T-cell (primary cell): ENCODE measurements at places on chromosomes 2 and 18.

- DNase-seq, result no peak
These were observed 79.9 kb upstream of the ITGB6 start for GRCh38 chr2:160279813-160280465.

DNA sequence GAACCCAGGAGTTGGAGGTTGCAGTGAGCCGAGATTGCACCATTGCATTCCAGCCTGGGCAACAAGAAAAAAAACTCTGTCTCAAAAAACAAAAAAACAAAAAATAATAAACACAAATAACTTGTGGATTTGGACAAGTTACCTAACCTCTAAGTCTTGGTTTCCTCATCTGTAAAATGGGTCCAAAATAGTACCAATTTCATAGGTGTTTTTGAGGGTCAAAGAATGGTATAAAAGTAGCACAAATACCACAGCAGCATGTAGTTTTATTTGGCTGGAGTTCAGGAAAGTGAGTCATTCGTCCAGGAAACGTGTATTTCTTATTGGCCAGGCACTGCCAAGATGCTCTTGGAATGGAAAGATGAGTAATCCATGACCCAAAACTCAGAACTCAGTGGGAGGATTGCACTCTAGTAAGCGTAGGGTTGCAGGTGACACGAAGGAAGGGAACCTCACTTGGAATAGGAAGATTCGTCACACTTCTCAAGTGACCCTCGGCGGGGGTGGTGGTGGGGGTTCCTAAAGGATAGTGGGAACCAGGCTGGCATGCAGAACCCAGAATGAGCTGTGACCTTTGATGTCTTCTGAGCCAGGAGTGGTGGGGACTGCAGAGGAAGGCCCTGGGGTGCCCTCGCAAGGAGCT, 24.4 kb downstream of the GRHL1 start:
- no peak for DNase-seq

- no peak for DNase-seq
These were observed 25.0 kb upstream of the COPS8 start for GRCh38 chr2:237060534-237061312.

GRCh38 chr2:108455571-108455970, 6.6 kb downstream of the GCC2 start:
- no peak for DNase-seq

DNA sequence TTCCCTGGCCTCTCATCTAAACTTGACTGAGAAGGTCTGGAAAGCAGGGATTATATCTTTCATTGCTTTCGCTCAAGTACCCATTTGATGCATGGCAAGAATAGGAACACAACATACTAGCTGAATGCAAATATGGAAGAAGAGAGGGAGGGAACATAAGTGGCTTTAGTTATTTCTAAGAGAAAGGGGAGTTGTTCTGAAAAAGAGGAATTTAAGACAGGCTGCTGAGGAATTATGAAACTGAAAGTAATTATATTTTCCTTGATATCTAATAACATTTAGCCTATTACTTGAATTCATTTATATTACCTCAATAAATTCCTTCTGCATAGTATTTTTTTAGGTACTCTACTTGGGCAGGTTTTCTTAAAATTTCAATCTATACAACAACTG, 105.8 kb upstream of the TTN start:
- DNase-seq, result no peak

DNA sequence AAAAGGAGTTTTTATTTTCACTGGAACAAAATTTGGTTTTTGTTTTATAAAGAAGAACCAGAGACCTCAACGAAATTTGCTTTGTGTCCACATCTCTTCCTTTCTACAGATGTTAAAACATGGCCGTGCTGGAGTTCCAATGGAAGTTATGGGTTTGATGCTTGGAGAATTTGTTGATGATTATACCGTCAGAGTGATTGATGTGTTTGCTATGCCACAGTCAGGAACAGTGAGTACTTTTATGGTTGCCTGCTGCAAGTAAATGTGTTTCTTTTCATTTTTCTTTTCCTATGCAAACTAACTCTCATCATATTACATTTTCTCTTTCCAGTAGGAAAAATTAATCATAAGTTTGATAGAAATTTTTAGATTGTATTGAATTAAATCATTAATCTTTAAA, 48.4 kb upstream of the TBR1 start:
- DNase-seq, result no peak

DNA sequence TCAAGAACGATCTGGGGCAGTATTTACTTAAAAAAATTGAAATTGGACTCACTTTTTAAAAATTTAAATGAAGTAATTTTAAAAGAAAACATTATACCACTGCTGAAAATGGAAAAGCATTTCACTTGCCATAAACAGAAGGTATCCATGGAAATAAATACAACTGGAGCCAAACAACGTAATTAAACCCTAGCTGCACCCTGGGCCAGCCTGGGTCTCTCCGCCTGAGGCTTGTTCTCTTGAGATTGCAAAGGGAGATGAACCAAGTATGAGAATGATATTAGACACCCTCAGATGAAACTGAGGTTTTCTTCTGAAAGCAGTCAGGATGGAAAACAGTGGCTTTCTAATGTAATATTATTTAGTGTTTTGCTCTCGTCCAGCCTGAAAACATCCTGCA, 264.4 kb downstream of the KCNE4 start:
- no peak for DNase-seq

DNA sequence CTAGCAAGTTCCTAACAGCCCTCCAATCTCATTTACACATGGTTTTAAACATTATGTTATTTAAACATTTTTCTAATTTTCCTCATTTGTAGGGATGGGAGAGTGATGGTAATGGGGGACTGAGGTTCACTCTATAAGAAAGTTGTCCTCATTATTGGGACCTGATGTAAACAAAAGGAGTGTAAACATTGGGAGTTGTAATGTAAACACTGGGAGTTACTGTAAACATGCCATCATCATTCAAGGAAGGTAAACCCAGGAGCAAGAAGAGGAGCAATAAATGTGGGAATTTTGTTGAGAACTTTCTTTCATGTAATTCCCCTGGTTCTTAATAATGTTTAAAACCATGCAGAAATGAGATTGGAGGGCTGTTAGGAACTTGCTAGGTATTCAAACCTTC, 17.8 kb downstream of the RFTN2 start:
- DNase-seq, result no peak

- DNase-seq, result no peak
These were observed 81.1 kb downstream of the TRIB2 start for GRCh38 chr2:12797815-12798214.

DNA sequence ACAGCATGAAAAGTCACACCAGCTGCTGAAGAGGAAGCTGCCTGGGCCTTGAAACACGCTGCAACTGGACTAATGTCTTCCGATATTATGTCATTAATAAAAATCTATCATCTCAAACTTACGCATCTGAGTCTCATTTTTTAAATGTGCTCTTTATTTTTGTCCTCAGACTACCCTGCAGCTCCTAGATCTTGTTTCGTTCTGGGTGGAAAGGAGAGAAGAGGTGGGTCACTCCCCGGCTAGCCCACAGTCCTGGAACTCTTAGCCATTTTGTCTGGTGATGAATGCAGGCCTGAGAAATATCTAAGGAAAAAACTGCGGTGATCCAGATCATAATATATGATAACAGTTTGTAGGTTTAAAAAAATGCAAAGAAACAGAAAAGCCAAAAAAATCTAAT, 73.3 kb downstream of the TXNL1 start:
- DNase-seq, result no peak

DNA sequence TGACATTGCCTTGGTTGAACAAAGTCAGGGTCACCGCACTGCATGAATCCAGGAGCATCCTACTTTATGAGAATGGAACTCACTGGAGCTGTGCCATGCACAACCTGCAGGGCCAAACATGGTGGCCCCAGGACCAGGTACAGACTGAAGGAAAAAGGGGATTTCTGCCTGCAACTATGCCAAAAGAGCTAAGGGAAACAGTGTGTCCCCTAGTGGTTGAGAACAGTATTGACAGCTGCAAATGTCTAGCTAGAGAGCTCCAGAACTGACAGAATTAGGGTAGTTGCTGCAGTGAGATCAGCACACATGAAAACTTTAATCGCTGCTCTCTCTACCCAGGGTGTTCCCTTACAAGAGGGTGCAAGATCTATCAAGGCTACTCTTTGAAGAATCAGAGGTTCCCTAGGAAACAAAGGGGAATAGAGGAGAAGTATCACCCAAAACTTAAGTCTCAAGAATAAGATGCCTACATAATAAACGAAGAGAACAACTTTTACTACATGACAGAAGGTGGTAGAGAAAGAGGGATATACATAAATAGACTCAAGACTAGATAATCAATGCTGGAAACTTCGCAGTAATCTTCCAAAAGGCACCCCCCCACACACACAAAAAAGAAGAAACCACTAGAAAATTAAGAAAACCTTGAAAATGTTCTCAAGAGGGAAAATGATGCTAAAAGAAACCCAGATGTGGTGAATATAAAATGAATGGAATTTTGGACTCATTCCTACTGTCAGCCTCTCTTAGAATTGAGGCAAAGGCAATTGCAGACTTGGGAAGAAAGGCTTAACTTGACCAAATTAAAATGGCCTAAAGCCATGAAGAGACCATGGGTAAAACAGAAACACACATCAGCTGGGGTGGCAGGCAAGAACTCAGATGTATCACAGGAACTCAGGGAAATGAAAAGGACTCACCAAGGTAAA, 43.6 kb upstream of the IHH start:
- no peak for DNase-seq

GRCh38 chr2:14501061-14501460, 131.5 kb upstream of the LRATD1 start:
- DNase-seq, result no peak

DNA sequence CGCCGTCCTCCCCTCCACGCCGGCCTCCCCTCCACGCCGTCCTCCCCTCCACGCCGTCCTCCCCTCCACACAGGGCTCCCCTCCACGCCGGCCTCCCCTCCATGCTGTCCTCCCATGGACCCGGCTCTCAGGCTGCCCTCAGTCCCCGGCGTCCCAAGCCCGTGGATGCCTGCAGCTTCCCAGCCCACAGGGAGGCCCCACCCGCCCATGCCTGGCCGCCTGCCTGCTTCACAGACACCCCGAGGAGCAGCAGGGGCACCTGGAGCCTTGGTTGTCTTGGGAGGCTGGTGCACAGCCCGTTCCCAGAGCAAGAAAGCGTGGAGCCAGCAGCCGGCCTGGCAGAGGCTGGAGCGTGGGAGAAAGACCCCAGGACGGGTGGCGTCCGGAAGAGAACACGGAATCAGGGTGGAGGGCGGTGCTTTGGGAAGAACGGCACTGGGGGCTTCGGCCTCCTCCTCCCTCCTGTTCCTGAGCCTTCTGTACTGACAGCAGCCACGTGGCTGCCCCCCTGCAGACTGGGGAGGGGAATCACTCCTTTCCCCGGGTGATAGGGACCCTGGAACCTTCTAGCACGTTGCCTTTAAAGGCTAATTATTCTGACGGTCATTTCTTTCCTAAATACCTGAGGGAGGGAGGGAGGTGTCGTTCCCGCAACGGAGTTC, 26.2 kb upstream of the KCNG2 start:
- no peak for DNase-seq

DNA sequence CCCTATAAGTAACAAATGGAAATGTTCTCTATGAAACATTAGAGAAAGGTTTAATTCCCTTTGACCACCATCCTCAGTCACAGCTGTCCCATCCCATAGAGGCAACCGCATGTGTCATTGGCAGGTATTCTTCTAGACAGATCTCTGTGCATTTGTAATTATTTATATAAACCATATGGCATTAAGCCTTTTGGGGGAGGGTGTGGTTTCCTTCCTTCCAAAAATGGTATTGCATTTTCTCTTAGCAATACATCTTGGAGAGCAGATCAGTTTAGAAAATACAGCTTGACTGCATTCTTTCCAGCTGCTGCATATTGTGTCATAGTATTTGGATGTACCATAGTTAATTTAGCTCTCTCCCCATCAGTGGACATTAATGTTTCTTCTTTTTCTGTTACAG, 57.7 kb downstream of the LCLAT1 start:
- DNase-seq, result no peak

DNA sequence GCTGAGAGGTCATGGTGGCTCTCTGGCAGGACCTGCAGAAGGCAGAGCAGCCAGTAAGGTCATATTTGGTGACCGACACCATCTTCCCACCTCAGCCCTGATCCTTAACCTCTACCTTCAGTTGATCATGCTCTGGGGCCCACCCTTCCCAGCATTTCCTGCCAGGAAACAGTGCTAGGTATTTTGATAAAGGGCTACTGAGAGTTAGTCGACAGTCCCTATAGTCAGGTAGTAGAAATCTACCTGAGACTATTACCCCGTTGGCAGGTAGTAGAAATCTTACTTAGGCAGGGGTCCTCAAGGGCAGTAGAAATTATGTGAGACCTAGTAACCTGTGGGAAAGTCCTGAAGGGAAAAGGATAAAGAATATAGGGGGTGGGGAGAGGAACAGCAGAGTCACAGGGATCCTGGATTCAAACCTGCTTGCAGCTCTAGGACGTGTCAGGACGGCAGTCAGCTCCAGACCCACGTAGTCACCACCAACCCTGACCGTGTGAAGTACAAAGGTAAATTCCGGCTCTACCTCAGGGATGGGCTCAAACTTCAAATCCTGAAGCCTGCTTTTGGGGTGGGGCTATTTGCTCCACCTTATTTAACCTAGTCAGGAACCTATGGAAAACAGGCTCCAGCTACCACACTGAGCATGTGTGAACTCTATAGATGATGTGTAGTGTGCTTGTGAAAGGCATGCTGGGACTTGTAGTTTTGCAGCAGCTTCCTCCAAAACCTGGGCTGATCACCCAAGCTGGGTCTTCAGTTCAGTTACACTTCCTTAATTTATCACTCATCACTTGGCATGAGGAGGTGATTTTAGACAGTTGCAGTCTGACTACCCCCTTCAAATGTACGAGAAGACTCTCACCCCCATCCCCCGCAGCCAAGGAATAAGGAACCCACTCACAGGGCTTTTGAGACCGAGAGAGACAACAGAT, at the start of gene DQX1:
TSS of gene DQX1 (minus strand) at position 515 of the 932 bp plus-strand sequence. CDS start at position 13, 502 bp downstream.
- DNase-seq, result peak; percentile 49

- DNase-seq, result no peak
These were observed 71.0 kb downstream of the TMEM182 start for GRCh38 chr2:102832789-102833188.

GRCh38 chr18:4842287-4842686, 354.8 kb downstream of the AKAIN1 start:
- DNase-seq, result no peak

- DNase-seq, result no peak
These were observed 34.6 kb upstream of the TMEM17 start for GRCh38 chr2:62540408-62541168.

DNA sequence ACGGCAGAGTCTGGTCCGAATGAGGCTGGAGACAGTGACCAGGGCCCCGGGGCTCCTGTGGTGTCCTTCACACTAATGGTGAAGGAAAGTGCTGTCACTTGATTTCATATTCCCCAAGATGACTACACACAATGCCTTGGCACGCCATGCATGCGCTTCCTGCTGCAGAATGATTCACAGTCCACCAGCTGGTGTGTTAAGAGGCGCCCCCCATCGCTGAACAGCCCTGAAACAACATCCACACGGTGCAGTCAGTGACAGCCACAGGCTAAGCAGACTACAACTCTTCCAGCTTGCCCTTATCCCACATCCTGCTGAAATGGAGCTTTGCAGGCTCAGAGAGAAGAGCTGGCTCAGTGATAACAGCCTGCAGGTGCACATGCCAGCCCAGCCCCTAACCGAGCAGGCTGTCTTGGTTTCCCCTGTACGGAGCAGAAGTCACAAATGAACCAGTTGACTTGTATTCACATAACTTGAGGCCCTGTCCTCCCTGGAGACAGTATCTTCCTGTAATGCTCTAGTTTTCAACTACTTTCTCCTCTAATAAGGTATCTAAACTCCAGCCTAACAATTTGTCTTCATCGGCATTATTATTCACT, 24.3 kb upstream of the CDH20 start:
- DNase-seq, result no peak
